Stimulated activated CD4-positive, alpha-beta T cell treated with anti-CD3 and anti-CD28 coated beads, Interleukin-4, amount 100 ng/mL, for 24 hours (primary cell): ENCODE measurements at places on chromosomes 11 and 22.

DNA sequence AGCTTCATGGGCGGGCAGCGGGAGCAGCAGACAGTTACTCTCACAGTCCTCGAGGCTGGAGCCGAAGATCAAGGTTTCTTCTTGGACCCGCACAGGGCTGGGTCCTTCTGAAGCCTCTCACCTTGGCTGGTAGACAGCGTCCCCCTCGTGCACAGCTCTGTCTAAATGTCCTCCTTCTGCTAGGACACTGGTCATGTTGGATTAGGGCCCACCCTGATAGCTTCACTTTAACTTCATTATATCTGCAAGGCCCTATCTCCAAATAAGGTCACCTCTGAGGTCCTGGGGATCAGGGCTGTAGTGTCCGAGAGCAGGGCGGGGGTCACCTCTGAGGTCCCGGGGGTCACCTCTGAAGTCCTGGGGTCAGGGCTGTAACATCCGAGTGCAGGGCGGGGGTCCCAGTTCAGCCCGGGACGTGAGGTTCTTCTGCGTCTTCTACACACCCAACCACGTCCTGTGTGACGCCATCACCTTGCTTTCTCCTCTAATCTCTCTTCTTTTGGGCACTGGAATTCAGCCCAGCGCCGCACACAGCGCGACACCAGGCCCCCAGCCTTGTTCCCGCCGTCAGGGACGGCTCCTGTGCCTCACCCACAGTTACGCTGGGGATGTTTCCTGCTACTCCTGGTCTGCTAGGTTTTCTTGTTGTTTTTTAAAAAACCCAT lies 34.1 kb upstream of the TOLLIP start:
- no peak for DNase-seq

DNA sequence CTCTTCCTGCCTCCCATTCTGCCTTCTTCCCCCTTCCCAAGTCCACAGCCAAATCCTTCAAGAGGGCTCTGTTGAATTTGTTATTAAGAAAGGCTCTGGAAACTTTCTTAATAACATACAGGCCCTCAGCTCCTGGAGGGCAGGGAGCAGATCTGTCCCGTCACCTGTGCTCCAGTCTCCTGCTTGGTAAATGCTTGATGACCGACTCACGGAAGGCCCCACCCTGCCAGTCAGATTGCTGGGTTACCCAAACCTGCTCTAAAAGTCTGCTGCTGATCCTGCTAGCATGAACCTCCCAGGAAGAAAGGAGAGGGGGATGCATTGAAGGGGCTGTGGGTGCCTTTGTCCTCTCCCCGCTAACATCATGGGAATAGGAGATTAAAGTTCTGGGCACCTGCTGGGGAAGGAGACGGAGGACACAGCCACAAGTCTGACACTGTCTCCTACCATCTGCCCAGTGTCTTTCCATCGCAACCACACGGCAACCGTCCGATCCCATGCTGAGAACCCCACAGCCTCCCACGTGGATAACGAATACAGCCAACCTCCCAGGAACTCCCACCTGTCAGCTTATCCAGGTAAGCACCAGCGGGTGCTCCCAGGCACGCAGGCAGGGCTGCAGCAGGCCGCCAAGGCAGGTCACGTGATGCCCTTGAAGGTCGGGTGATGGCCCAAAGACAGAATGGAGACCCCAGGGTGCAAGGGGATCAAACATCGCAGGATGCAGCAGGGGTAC lies 22.5 kb downstream of the CD5 start:
- DNase-seq: no peak

DNA sequence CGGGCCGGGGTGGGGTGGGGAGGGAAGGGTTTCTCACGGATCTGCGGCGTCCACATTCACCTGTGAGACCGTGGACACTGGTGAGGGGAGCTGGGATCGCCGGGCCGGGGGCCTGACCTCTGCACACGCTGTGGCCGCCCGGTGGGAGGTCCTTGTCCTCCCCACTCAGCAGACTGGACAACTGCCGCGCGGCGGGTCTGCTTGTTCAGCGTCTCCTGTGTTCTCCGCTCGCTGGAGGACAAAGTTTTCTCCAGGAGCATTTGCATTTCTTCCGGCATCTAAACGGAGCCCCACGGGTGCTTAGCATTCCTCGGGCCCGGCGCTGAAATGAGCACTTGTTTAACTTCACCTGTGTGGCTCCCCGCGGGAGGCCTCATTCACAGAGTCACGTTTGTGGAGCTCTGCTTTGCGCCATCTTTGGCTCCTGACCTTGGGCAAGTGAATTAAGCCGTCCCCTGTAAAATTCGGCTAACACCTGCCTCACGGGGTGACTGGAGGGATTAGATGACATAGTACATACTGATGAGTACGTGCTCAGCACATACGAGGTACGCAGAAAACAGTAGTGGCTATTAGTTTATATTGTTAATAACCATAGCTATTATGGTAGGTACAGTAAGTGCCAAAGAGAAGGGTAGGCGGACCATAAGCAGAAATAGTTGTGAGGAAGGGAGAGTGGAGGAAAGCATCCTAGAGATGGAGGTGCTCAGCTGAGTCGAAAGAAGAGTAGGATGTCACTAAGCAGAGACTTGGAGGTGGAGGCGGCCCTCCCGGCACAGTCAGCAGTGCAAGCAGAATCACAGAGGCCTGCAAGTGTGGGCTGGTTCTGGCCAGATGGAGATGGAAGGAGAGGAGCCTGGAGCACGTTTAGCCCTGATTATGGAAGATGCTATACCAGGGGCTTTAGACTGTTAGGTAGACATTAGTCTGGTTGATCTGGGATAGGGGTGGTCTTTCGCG lies 885 bp downstream of the TRMU start:
- DNase-seq: peak; percentile 11

GRCh38 chr11:101907815-101908214 lies 7.0 kb upstream of the CEP126 start:
- no peak for DNase-seq

DNA sequence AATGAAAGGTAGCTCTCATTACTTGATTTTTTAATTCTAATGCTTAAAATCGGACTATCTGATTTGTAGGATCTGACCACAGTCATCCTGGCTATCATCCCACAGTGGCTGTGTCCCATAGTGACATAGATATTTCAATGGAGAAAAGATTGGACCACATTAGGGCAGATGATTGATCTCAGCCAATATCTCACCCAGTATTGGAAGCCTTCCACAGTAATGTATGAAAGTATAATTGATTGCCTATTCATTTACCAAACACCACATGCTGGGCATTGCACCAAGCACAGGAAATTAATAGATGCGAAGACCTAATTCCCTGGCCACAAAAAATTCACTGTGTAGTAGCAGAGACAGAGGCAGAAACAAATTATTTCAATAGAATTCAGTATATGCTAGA lies 37.6 kb downstream of the FZD4 start:
- no peak for DNase-seq

DNA sequence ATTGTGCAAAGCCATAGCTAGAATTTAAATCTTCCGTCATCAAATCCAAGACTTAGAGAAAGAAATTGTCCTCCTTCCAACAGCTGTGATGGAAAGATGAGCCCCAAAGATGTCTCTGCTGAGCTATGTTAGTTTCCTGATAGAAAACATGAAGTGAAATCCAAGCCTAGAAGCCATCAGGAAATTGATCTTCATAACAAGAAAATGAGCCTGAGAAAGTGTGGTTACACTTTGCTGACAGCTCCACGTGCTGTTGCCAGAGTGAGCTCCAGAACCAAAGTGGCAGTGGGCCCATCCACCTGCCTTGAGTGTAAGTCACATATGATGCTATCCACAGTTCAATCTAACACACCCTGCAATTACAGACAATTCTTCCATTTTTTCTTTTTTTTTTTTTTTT lies 58.0 kb upstream of the UBASH3B start:
- no peak for DNase-seq

- no peak for DNase-seq
These were observed 660.5 kb downstream of the NTM start for GRCh38 chr11:132030896-132031295.

DNA sequence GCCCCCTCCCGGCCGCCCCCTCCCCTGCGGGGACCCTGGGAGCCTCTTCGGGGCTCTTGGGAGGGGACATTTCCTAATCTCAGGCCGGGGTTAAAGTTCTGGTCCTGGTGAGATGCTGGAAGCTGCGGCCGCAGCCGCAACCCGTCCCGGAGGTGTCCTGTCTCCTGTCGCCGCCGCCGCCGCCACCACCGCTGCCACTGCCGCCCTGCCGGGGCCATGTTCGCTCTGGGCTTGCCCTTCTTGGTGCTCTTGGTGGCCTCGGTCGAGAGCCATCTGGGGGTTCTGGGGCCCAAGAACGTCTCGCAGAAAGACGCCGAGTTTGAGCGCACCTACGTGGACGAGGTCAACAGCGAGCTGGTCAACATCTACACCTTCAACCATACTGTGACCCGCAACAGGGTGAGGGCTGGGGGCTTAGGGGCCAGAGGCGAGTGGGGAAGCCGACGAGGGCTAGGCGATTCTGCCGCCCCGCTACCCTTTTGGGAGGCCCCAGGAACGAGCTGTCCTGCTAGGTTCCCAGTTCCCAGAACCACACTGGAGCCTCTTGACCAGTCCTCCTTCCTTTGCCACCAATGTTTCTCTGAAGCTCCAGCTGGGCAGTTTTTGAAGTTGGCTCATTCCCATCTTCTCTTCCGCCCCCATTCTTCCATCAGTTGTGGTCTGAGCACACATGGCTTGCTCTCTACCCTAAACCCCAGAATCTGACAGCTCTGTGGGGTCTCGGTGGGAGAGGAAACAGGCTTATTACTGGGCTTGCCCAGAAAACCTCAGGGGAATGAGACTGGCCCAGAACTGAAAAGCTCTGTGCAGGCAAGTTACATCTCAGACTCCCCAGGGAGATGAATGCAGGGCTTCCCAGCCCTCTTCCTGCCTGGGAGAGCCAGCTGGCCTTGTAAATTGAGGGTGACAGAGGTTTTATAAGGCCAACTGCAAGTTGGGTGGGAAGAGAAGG lies 781 bp downstream of the SIDT2 start:
- DNase-seq: peak; percentile 48

DNA sequence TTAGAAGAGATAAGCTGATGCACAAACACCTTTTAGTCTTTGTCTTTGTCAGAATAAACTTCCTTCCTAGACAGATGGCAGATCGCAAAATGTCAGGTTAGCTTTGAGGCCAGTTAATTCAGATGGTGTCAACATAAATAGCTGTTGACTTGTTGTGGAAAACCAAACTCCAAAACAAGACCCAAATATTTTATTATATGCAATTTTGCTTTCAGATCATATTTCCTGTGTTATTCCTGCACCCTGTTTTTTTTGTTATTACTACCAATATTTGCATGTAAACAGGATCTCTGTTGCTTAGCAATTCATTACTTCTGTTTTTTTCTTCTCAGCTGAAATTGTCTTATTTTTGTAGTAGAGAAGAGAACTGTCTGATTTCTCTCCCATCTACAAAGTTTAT lies 316.0 kb downstream of the ETS1 start:
- no peak for DNase-seq

DNA sequence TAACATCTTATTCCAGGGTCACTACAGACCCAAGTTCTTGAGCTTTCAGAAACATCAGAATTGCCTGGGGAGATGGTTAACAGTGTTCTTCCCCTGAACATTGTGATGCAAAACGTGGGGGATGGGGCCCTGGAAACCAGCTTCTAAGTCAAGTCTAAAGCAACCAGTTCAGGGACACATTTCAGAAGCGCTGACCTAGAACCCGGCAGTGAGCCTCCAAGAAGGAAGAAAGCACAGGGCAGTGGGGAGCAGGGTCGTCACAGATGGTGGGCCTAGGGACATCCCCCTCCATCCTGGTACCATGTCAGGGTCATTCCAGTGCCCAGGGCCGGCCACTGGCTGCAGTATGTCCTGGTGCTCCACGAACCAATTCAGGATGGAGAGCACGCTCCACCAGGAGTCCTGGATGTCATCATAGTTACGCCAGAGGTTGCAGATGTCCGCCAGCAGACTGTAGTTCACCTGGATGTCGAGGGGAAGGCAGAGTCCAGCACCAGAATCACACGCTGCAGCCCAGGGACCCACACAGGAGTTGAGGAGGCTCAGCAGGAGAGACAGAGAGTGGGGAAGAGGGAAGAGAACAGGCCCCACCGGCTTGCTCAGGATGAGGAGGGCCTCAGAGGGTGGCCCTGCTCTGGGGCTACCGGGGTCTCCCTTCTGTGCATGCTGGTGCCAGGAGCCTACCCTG lies 5.0 kb downstream of the NAGA start:
- no peak for DNase-seq

DNA sequence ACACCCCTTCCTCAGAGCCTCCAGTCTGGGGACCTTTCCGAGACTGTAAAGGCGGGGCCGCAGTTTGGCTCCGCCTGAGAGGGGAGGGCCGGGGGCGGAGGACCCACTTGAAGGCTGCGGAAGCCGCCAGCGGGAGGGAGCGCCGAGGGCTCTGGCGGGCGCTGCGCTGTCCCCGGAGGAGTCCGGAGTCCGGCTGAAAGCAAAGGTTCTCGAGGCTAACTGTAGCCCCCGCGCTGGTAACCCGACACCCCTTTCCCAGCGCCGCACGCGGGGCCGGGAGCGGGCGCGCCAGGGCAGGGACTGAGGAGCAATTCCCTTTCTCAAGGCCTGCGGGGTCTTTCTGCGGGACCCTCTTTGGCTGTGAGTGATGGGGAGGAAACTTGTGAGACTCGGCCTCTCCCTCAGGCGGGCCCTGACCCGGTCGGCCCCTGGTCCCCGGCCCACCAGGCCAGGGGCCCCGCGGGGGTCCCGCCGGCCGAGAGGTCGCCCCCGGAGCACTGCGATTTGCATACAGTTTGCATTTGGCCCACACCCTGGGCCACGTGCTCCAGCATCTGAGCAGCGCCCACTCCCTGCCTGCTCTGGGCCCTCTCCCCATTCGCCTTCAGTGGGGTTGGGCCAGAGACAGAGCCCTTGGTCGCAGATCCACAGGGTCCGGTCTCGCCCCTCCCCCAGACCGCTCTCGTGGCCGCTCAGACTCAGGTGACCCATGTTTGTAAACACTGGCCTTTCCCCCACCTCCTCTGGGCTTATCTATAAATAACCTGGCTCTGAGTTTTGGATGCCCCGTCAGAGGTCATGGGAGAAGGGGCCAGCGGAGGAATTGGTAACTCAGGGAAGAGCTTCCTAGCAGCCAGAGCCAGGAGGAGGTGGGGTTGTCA lies 519 bp upstream of the ART5 start:
- peak; percentile 75 for DNase-seq

DNA sequence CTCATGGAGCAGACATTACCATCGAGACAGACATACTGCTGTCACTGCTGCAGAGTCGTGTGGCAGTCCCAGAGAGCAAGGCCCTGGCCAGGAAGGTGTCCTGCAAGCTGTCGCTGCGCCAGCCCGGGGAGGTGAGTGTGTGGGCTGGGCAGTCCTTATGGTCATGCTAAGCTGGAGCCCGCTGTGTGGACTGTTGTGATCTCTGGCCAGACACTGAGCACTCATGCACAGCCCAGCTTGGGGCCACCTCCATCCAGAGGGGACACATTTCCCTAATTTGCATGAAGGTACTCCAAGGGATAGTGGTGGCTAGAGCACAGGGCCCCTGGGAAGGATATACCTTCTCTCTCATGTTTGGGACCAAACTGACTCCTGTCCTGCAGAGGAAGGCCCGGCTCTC lies 9.6 kb downstream of the ANKK1 start:
- DNase-seq: no peak

DNA sequence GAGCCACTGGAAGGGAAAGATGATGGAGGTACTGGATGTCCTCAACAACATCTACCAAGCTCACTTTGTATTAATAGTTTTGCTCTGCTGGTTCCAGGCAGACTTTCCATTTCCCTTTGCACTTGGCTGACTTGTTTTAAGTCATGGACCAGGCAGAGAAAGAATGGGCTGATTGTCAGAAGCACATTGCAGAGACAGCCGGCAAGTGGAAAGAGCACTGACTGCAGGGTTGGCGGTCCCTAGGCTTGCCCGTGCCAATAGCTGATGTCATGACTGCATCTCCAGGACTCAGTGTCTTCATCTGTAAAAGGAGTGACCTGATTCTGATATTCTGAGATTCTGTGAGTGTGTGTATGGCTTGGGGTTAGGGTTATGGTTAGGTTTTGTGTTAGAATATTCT lies 20.9 kb upstream of the NNMT start:
- DNase-seq: no peak

GRCh38 chr22:32103658-32104315 lies 55.3 kb downstream of the C22orf42 start:
- DNase-seq: no peak
